ENCODE measurements at places on chromosomes 2 and 18. TPM values are rescaled to one million over a fixed set of nuclear protein-coding genes. Genes with fewer than 3 reads are reported as not detected.

Gene STAT4
- 0.32 TPM for total RNA-seq

Gene TNS1
- total RNA-seq, result 2.3 TPM

Gene C18orf54
- 21.5 TPM for total RNA-seq

GRCh38 chr18:5285326-5285725 is 10.2 kb downstream of the ZBTB14 start:
- no peak overlapping the region for H3K27ac ChIP-seq
- peaks cover 8% of the 10 kb centered on the region for H3K36me3 ChIP-seq
- DNase-seq, result no peak

- no peaks in the 10 kb centered on the region for H3K27me3 ChIP-seq
- no peaks in the 10 kb centered on the region for H3K36me3 ChIP-seq
- H3K27ac ChIP-seq, result no peak overlapping the region
- no peak for DNase-seq
Observed at GRCh38 chr18:8874872-8875271, 169.5 kb downstream of the MTCL1 start.

- DNase-seq, result no peak
- H3K27me3 ChIP-seq, result no peaks in the 10 kb centered on the region
- no peak overlapping the region for H3K4me3 ChIP-seq
- no peak overlapping the region for H3K27ac ChIP-seq
- no peaks in the 10 kb centered on the region for H3K36me3 ChIP-seq
Observed at GRCh38 chr2:226376516-226377180, 423.0 kb downstream of the IRS1 start.

All from neural progenitor cell (in vitro differentiated cells).